ENCODE measurements at places on chromosomes 5 and 9. TPM values are rescaled to one million over a fixed set of nuclear protein-coding genes. Genes with fewer than 3 reads are reported as not detected.

Gene GPR21
- not detected for total RNA-seq

Gene FBXL7
- 6.8 TPM for total RNA-seq

Gene GCNT1
- total RNA-seq: 40.9 TPM

Gene CDKN2A
- total RNA-seq: 5.7 TPM

Gene PCDHB9
- not detected for total RNA-seq

Gene KIAA1191
- total RNA-seq: 98.9 TPM

Gene GPX8
- total RNA-seq: 137 TPM

Gene IL13
- total RNA-seq: not detected

All from bronchus fibroblast of lung (primary cell).